Uterus (tissue), 4 donors: ENCODE measurements at places on chromosomes 6 and 20.

DNA sequence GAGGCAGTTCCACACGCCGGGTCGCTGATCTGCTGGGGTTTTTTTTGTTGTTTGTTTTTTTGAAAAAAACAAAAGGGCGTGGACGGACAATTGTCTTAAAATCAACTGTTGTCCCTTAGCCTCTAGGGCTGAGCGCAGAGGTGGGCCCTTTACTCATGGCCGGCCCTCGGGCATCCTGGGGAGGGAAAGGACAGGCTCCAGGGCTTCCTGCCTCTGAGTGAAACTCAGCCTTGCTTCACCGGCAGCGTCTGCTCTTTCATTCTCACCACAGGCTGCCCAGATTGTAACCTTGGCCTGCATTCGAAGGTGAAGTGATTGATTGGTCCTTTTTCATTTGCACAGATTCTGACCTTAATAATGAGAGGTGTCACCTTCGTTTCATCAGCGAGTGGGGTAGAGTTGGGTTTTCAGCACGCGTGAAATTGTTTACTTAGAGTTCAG lies 797 bp downstream of the SMIM13 start:
- peak; percentile 28 for DNase-seq

DNA sequence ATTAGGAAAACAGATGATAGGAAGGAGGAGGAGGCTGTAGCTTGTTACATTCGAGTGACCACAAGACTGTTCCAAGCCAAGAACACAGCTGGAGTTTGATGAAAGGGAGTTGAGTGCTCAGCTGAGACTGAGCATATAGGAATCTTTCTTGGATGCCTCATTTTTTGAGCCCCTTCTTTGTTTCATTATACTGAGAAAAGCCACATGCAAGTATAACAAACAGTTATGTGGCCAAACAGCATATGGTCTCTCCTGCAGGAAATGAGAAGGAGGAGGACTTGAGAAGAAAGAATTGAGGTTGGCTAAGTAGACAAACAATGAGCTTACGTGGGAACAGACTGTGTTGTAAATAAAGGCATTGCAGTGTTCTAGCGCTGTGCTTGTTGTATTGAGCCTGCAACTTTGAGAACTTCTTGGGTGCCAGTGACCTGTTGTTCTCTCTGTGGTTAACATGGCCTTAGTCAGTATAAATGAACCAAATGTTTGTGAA lies 78.3 kb downstream of the AKAP7 start:
- no peak for DNase-seq

GRCh38 chr6:8539453-8539852 lies 104.1 kb upstream of the SLC35B3 start:
- DNase-seq: no peak

DNA sequence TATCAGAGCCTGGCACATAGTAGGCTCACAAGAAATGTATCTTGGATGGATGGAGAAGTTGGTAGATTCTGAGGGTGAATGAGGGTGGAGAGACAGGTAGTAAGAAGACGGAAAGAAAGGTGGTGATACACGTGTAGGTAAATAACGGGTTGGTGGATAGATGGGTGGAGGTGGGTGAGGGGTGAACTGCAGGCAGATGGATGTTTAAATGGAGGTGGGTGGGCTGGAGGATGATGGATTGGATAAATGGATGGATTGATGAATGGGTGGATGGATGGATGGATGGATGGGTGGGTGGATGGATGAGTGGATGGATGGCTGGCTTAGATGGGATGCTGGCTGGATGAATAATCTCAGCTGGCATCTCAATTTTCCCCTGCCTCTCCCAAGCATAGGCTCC lies 9.9 kb downstream of the CDH22 start:
- DNase-seq: no peak

GRCh38 chr20:3801846-3802245 lies 5.7 kb downstream of the CDC25B start:
- no peak for DNase-seq

DNA sequence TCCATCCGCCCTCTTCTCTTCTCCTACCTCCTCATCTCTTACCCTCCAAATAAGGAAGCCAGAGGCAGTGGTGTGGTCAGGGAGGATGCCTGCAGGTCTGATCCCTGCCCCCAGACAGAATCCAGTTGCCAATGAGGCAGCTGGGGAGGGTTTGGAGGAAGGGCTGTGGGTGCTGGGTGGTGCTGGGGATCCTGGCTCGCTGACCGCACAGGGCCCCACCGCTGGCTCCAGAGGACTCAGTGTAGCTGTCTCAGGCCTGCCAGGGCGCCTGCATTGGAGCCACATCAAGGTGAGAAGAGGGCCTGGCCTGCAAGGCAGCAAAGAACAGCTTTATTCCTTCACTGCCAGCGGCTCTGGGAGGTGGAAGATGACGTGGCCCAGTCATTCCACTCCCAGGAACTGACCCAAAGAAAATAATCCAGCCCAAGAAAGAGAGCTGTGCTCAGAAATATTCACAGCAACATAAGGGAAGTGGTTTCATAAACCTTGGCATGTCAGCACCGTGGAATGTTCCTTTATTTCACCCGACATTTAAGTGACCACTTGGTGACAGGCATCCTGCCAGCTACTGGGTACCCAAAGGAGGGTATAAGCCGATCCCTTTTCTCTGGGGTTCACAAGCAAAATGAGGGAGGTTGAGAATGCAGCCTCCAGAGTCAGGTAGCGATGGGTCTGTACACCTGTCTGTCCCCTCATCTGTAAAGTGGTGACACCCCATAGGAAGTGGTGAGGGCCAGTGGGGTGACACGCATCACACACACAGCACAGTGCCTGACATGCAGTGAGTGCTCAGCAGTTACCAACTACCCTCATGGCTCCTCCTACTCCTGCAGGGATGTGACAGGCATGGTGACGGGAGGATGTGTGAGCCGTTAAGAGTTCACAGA lies 125.1 kb downstream of the SNX5 start:
- DNase-seq: peak; percentile 45

GRCh38 chr20:35828434-35828833 lies 56.6 kb downstream of the PHF20 start:
- DNase-seq: no peak

GRCh38 chr6:107386340-107386739 lies 73.0 kb downstream of the PDSS2 start:
- DNase-seq: no peak

DNA sequence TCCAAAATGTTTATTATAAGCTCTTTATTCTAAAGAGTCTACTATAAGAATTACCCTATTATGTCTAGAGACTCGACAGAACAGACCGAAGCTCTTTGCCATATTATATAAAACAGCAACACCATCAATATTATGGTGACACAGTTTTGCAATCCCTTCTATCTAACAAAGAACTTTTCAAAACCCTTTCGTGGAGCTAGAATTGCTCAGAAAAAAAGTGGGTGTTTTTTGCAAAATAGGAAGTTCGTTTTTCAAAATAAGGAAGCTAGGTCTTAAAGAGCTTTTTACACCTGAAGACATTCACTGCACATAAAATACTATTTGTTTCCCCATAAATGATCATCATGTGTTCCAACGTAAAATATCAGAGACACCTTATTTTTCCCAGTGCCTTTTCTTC lies 240.0 kb downstream of the FOXC1 start:
- DNase-seq: no peak

- DNase-seq: no peak
Measured at GRCh38 chr6:154039231-154039842, at the start of gene OPRM1. OPRM1 (plus strand) TSS chr6:154039240; CDS start chr6:154039545, 305 bp downstream.

DNA sequence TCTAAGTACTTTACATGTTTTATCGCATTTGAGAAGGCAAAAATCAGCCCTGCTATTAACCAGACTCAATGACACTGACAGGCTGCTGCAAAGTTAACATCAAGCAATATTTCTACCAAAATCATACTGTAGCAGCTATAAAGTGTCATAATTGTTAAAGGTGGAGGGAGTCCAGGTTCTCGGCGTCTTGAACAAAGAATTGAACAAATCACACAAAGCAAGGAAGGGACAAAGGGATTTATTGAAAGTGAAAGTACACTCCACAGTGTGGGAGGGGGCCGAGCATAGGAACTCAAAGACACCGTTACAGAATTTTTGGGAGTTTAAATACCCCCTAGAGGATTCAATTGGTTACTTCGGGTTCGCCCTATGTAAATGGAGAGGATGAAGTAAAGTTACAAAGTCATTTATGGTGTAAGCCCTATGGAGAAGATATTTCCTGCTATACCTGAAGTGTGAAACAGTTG lies 12.9 kb upstream of the ZNF391 start:
- no peak for DNase-seq

- DNase-seq: peak; percentile 27
Measured at GRCh38 chr20:16434062-16434664, 139.1 kb downstream of the KIF16B start.

DNA sequence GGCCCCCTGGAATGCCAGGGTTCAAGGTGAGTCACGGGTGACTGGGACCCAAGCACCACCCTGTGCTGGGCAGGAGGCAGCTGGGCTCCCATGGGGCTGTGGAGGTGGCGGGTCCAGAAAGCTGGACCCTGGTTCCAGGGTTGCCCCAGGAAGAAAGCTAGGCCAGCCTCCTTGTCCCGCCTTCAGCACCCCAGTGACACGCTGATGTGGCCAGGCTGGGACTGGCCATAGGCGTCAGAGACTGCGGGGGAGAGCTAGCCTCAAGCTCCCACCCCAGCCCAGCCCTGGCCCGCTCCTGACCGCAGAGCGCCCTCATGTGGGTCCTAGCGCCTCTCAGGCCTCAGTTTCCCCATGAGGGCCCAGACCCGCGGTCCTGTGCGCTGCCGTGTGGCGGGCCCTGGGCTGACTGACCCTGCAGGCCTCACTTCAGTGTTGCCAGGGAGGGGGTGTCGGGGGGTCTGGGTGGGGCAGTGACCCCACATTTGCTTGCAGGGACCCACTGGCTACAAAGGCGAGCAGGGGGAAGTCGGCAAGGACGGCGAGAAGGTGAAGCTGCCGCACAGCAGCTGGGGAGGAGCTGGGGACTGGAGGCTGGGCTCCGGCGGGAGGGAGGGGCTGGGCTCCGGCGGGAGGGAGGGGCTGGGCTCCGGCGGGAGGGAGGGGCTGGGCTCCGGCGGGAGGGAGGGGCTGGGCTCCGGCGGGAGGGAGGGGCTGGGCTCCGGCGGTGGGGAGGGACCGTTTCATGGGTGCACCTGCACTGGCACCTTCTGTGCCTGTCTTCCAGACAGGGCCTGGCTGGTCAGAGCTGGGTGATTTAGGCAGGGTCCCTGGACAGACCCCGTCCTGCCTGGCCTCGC lies 7.9 kb downstream of the COL9A3 start:
- DNase-seq: peak; percentile 80

DNA sequence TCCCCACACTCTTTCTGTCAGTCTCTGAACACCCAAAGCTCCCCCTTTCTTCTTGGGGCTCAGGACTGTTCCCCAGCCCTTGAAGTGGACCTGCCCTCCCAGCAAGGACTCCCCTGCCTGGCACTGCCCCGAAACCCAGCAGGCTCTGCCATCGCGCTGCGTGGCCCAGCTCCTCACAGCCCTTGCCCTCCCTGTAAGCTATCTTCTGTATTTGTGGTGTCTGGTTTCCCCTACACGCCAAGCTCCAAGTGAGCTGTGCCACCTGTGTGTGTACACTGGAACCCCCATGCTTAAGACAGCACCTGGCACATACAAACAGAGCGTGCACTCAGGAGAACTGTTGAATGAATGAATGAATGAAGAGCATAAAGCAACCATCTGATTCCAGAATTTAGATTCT lies 57.7 kb downstream of the TMEM242 start:
- no peak for DNase-seq

- DNase-seq: no peak
Measured at GRCh38 chr6:74280130-74280692, 584.2 kb downstream of the CD109 start.

- no peak for DNase-seq
Measured at GRCh38 chr6:12077021-12077710, 65.1 kb downstream of the HIVEP1 start.

DNA sequence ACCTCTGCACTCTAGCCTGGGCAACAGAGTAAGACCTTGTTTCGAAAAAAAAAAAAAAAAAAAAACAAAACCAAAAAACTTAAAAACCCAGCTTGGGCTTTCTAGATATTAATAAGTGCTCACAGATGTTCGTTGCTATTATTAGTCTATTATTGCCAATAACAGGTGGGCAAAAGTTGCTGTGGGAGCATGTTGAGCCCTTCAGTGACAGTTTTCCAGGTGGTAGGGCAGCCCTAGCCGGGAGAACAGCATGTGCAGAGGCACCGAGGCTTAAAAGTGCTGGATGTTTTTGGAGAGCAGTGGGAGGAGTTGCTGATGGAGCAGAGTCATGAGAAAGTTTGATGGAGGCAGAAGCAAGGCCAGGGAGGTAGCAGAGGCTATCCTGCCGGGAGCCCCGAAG lies 4.4 kb downstream of the PPP1R16B start:
- no peak for DNase-seq

DNA sequence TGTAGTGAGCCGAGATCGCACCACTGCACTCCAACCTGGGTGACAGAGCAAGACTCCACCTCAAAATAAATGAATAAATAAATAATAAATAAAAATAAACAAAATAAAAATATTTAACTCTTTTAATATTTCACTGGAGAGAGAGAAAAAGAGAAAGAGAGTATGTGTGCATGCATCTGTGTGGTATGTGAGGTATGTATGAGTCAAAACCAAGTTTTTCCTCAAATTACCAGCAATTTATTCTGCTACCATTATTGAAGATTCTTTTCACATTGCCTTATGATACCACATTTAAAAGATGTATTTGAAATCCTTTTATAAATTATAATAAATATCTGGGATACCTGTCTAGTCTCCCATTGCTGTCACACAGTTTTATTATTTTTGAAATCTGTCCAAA lies 122.1 kb downstream of the CD164 start:
- DNase-seq: no peak

DNA sequence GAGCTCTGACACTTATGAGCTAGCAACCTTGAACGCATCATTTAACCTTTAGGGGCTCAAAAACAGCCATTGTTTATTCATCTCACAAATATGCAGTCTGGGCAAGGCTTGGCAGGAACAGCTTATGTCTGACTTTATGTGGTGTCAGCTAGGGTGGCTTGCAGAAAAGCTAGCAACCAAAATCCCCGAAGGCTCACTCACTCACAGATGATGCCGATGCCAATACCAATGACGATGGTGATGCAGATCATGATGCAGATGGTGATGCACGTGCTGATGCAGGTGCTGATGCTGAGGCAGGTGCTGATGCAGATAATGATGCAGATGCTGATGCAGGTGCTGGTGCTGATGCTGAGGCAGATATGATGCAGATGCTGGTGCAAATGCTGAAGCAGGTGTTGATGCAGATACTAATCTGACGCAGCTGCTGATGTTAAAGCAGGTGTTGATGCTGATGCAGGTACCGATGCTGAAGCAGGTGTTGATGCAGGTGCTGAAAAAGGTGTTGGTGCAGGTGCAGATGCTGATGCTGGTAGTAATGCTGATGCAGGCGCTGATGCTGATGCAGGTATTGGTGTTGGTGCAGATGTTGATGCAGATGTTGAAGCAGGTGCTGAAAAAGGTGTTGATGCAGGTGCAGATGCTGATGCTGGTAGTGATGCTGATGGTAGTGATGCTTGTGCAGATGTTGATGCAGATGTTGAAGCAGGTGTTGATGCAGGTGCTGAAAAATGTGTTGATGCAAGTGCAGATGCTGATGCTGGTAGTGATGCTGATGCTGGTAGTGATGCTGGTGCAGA lies 195.6 kb downstream of the NFATC2 start:
- DNase-seq: no peak

DNA sequence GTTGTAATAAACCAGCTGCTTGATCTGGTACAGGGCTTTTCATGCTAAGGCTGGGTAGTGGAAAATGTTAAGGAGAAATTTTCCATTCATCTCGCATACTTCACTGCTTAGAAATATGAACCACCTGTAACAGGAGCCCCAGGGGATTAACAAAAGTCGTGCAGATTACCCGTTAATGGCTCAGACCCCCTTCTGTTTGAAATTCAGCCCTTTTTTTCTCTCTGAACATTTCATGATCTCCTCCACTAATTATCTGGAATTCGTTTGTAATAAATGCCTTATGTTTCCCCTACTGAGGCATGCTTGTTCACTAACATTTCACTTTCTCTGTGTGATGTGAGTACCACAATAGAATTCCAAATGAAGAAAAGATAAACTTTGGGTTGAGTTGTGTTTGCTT lies 336.4 kb upstream of the HSF2 start:
- DNase-seq: no peak
